ENCODE measurements at places on chromosomes 7 and 10.

GRCh38 chr10:60781661-60782060 is 3.4 kb downstream of the CDK1 start:
- DNase-seq, result no peak

GRCh38 chr10:19606968-19607367 is 209.3 kb upstream of the PLXDC2 start:
- no peak for DNase-seq

DNA sequence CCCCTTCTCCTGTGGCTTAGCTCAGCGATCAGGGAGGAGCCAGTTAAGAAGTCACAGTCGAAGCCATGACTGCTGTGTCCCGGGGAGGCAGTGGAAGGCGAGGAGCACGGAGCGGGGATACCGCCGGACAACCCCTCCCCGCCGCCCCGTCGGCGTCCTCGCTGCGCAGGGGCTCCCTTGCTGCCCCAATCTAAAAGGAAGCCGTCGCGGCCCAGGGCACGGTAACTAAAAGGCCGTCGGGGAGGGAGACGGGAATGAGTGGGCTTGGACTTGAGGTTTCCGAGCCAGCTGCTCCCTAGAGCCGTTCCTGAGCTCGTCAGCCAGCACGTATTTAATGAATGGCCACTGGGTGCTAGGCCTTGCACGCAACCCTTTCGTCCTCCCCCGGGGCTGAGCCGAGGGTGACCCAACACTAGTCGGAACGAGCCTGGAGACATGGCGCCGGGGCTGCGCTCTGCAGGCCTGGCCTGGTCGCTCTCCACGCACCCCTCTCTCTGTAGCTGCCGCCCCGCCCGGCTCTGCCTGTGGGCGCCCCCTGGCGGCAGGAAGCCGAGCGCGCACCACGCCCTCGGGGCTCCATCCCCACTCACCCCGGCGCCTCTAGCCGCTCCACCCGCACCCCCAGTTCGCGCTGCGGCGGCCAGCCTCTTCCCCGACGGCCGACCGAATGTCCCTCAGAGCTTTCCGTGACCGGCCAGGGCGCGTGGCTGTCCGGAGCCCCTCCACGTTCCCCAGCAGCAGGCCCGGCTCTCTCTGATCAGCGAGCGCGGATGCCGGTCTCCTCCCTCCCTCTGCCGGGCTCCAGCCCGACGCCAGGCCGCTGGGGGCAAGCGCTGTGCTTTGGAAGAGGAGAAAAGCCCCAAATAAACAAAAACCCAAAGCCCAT is 29.3 kb upstream of the KCNK18 start:
- peak; percentile 74 for DNase-seq

- DNase-seq, result no peak
These were observed 27.8 kb downstream of the A1CF start for GRCh38 chr10:50857579-50857978.

DNA sequence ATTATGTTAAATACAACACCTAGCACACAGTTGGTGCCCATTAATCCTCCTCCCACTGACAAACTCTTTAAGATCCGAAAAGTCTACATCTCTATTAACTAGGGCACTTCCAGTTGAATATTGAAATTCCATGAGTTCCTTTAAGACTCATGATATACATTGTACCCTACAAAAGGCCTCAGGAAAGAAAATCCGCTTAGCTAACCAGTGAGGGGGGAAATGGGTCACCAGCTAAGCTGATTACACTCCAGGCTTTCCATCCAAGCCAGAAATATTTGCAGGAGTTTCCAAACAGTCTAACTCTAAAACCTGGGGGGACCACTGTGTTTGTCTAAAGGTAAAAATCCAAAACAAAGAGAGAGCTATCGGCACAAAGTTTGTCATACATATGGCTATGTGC is 1.3 kb upstream of the LRIT2 start:
- no peak for DNase-seq

DNA sequence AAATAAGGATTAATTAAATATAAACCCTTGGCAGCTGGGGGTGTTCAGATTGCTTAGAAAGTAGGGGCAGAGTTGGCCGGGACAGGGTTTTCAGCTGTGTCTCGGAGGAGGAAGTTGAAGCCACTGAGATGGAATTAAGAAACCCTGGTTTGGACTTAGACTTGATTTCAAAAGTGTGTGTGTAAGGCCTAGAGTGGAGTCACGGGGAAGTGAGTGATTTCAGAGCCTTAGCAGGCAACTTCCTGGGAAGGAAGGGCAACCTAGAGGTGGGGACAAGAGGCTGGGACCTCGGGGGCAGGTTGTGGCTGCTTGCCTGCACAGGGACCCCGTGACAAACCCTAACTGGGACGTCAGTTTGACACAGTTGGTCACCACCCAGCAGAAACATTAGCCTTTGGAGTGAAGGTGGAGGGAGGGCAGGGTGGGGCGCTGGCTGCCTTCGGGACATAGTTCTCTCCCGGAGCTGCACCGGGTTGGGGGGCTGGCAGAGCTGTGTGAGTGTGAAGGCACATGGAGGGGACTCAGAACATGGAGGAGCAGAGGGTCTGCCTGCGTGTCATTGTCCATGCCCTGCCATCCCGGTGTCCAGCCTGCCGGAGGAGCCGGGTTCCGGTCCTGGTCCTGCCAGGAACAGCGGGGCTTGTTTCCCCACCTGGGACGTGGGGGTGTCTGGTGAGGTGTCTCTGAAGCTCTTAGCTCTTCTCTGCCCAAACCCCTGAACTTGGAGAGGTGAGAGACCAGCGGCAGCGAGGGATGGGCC is 1.8 kb downstream of the BRI3 start:
- DNase-seq, result peak; percentile 58

- no peak for DNase-seq
These were observed 3.1 kb upstream of the HOXA10 start for GRCh38 chr7:27176962-27177794.

DNA sequence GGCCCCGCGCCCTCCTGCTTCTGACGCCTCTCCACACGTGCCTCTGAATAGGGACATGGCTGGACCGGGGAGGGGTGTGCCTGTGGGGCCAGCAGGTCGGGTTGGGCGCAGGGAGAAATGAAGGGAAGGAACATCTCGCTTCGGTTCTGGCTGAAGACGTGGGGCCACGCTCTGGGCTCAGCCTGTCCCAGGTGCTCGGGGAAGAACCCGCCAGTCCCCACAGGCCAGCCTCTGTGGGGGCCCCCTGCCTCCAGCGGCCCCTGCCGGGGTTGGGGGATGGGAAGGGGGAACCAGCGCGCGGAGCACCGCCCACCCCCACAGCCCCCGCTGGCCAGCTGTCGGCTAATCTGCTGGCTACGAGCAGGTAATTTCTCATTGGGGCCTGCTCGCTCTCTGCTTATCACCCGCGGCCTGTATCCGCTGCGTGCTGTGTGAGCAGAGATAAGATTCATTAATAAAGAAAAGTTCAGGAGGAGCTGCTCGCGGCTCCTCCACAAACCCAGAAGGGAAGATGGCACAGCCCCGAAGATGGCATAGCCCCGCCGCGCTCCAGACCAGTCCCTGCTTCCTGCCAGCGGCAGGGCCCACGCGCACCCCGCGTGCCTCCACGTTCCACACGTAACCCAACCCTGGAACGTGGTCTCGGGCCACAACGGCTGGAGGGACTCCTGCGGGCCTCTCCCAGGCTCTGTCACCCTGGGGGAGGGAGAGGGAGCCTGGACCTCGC is 186.2 kb downstream of the ELFN1 start:
- no peak for DNase-seq

- peak; percentile 50 for DNase-seq
These were observed 290.3 kb upstream of the VWC2 start for GRCh38 chr7:49483142-49483541.

DNA sequence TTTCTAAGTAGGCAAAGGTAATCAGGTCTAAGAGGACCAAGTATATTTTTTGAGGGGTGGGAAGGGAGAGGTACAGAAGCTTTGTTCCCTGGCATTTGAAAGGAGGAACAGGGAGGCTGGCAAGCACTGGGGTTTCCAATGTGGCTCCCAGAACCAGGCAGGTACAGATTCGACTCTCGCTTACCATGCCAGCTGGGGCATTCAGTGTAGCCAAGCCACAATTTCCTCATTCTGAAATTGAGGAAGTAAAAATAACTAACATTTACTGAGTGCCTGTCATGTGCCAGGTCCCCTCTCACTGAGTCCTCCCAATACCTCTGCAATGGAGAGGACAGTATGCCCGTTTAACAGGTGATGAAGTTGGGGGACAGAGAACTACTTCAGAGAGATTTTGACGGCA is 45.9 kb upstream of the BET1 start:
- DNase-seq, result peak; percentile 78

DNA sequence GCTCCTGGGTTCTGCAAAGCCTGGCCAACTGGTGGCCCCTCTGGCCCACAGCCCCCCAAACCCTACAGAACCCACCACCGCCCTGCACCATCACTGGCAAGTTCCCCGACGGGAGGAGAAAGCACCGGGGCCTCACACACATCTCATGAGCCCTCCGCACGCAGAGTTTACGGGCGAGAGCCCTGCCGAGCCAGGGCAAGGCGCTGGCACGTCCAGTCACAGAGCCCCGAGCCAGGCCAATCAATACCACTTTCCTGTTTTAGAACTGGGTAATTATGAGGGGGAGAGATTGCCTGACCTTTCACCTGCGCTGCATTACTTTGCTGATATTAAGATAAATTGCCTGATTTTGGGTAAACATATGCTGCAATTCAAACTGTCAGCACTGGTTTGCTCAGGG is 113.3 kb downstream of the EBF3 start:
- DNase-seq, result no peak

- DNase-seq, result no peak
These were observed 94.4 kb downstream of the STRA8 start for GRCh38 chr7:135328053-135328452.

GRCh38 chr7:129790136-129790535 is 162.6 kb downstream of the UBE2H start:
- no peak for DNase-seq

DNA sequence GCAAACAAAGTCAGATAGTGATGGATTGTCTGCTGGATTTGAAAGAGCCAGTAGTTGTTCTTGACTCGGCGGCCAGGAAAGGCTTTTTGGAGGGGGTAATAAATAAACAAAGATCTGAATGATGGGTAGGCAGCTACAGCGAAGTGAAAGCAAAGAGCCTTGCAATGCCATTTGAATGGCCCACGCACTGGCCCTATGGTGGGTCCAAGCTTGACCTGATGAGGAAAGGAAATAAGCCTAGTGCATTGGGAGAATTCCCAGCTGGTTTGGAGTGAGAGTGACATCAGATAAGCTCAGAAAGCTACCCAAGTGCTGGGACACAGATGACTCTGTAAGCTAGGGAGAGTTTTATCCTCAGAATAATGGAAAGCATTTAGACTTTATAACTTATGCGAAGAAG is 365.2 kb downstream of the PLXDC2 start:
- DNase-seq, result no peak

GRCh38 chr10:71475243-71475871 is 78.6 kb downstream of the CDH23 start:
- peak; percentile 49 for DNase-seq

DNA sequence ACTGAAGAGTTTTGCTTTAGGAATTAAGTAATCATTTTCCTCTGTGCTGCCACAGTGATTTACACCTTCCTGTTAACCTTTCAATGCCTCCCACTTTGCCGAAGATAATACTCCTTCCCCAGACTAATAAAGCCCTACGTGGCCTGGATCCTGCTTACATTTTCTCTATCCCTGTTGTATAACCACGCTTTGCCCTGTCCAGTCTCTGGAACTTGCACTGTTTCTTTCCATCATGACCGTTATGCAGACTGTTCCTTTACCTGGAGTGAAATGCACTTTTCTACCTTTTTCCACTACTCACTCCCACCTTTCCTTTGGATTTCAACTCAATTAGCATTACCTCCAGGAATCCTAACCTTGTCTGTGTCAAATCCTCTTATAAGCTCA is 154.4 kb downstream of the PRKG1 start:
- DNase-seq, result no peak

DNA sequence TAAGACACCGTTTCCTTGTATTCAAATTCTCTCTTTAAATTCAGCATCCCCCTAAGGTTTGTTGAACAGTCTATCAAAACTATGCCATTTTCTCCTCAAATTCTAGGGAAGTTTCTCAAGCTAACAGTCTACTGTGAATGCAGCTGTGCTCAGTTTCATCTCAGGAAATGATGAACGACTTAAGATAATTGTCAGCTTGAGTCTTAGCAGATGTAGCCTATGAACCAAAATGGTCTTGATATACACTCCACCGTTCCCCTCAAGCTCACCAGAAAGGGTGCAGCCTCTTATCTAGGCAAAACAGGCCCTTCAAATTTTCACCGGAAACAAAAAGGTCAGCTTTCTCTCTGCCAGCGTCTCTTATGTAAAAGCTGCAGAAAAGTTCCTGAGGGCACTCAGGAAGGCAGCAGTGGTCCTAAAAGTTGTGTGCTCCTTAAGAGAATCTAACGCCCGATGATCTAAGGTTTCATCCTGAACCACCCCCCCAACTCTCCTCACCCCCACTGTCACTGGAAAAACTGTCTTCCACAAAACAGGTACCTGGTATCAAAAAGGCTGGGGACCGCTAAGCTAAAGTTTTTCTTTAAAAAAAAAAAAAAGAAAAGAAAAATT is 2.1 kb downstream of the DNAJC9 start:
- DNase-seq, result no peak

GRCh38 chr7:23235813-23236221 is 10.8 kb upstream of the GPNMB start:
- no peak for DNase-seq

GRCh38 chr7:67713451-67714056 is 716.9 kb downstream of the TYW1 start:
- DNase-seq, result no peak

DNA sequence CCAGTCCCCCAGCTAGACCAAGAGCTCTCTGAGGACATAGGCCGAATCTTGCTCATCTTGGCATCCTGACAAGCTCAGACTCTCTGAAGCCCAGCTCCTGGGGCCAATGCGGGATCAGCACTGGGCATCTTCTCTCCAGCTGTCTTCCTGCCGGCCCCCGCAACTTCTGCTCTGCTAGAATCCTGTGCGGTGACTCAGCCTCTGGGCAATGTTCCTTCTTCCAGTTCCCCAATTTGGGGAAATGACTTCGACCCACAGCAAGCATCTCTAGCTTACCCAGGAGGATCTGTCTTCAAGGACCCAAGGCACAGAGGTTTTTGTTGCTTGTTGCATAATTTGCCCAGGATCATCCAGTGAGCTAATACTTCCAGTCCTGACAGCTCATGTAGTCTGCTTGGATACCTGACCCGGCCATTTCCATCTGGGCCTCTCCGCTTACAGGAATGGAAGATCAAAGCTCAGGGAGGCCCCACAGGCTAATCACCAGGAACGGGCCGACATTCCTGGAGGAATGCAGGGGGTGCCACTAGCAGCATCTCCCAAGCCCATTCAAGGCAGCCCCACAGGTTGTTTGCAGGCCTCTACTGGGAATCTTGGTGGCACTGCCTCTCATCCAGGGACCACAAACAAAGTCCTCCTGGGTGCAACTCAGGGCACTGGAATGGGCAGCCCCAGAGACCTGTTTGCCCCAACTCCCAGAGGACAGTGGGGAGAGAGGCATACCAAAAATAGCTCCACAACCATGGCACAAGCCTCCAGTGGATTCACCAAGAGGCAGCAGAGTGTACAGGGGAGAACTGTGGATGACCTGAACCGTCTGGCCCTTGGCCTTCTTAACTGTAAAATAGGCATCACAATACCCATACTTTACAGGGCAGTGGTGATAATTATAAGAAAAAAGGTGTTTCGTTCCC is 151.9 kb downstream of the NEURL1 start:
- no peak for DNase-seq

Measured in Karpas-422 (cell line).